ENCODE measurements at places on chromosomes 4 and X.

- DNase-seq, result peak; percentile 89
Measured at GRCh38 chr4:87092389-87093141, 127.9 kb downstream of the KLHL8 start.

- no peak for DNase-seq
Measured at GRCh38 chrX:68978255-68978654, 149.4 kb downstream of the EFNB1 start.

DNA sequence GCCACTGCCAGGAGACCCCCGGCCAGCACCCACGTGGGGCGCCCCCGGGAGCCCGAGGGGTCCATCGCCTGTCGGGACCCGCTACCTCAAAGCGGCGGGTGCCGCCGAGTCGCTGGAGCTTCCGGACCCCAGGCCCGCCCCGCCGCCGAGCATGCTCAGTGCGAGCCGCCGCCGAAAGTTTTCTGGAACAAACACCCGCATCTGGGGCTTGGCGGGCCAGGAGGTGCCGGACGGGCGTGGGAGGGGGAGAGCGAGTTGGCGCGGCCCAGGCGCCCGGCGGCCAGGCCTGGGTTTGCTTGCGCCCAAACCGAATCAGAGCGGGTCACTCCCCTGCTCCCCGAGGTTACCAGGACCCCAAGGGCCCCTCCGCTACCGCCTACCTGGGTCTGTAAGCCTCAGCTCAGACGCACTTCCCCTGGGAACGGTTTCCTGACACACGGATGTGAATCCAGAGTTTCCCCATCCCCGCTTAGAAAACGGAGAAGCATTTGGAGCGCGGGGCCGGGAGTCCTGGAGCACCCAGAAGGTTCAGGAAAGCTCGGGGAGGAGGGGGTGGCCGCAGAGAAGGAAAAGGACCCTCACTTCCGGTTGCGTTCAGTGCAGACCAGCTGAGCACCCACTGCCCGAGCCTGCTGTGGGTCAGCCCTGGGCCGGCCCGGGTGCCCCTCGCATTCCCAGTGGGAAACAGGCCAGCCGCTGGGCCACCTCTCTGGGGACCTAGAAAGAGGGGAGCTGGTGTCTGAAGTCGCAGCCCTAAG lies at the start of gene EVC2:
EVC2 (minus strand) TSS at position 111 of the 758 bp plus-strand sequence; CDS start at position 65, 46 bp downstream.
- no peak for DNase-seq

- no peak for DNase-seq
Measured at GRCh38 chr4:25860586-25861279, 2.1 kb downstream of the SEL1L3 start.

DNA sequence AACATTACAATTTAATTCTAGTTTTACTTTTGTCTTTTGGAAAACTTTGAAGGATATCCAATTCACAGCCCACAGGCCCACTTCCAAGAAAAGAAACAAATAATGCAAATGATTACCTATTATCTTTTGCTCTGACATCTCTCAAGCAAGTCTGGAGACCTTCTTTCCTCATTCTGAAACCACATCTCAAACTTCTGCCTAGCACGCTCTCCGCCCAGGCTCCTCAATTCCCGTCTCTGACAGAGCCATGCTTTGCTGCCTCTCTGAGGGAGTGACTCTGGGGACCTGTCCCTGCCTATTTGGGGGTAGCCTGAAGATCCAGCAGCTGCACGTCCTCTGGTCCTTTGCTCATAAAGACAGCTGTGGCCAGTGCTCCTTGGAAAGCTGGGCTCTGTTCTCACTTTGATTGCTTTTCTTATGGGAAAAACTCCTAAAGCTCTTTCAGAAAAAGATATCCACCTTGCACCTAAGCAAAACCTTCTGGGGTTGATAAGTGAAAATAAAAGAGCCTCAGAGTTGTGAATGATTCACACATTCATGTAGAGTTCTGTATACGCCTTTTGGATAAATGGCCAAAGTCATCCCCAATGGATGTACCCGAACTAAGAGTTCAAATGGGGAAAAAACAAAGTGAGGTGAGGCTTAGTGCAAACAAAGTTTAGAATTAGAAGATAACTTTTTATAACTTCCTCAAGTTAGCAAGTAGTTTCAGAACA lies 72.4 kb upstream of the TNIP3 start:
- no peak for DNase-seq

GRCh38 chrX:130109429-130110378 lies 593 bp downstream of the ELF4 start:
- no peak for DNase-seq

Measured in retinal pigment epithelial cell (primary cell).